ENCODE measurements at places on chromosomes 7 and 10.

DNA sequence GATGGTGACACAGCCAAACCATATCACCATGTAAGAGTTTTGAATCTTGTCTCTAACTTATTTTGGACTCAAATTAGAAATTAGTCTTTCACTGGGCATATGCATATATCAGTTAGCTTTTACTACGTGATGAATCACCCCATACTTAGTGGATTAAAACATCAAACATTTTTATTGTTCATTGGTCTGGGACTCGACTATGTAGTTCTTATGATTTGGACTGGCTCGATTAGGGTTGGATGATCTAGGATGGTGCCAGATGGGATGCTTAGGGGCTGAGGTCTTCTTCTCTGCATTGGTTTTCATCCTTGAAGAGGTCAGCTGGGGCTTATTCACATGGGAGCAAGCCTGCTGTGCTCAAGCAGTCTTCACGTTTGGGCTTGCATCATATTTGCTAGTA, 264.9 kb downstream of the EXOC4 start:
- DNase-seq = no peak

DNA sequence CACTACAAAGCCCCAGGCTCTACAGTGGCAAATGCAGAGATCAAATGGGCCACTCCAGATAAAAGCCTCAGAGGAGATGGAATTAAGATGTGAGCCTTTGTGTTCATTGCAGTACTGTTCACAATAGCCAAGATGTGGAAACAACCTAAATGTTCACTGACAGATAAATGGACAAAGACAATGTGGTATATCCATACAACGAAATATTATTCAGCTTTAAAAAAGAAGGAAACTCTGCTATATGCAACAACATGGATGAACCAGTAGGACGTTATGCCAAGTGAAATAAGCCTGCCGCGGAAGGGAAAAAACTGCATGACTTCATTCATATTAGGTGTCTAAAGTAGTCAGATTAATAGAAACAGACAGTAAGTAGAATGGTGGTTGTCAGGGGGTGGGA, 170.5 kb upstream of the TBX20 start:
- no peak for DNase-seq

- DNase-seq = no peak
These were observed 252.6 kb upstream of the IGFBP3 start for GRCh38 chr7:46173476-46174195.

DNA sequence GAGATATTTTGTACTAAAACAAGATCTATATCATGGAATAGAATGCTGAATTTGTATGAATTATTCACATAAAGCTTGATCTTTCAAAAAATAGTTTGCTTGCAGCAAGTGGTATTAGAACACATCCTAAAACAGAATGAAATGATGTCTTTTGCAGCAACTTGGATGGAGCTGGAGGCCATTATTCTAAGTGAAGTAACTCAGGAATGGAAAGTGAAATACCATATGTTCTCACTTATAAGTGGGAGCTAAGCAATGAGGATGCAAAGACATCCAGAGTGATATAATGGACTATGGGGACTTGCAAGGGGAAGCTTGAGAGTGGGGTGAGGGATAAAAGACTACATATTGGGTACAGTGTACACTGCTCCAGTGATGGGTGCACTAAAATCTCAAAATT, 53.7 kb downstream of the ASB4 start:
- no peak for DNase-seq

DNA sequence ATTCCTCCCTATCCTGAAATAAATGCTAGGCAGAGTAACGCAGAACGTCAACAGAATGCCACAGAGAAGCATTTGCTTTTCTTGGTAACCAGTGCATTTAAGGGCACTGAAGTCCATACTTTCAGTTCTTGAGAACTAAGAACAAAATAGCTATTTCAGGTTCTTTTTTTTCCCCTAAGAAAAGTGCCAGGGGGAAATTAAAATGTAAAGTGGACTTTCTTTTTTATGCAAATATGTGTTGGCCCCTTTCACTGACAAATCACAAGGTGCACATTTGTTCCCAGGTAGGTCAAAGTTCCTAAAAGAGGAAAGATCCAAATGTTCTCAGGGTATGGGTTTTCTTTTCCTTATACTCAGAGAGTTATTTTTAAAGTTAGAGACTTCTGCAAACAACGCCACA, 151.5 kb downstream of the HPSE2 start:
- DNase-seq = no peak

GRCh38 chr7:94445696-94446194, 51.0 kb downstream of the COL1A2 start:
- DNase-seq = no peak

GRCh38 chr10:37434091-37434490, 308.7 kb downstream of the ANKRD30A start:
- no peak for DNase-seq

DNA sequence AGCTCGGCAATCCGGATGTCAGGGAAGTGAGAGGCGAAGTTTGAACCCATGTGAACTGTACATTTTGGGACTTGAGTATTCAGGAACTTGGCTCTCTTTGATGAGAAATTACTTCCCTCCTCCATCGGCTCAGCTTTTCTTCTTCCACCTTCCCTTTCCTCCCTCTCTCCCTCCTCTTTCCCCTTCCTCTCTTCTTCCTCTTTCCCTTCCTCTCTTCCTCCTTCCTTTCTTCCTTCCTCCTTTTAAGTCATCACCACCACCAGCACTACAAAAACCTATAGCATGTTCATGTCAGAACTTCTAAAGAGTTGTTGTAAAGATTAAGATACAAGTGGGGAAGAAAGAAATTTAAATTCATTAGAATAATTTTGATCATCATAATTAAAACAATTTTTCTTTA, 31.9 kb upstream of the CDHR3 start:
- DNase-seq = no peak

DNA sequence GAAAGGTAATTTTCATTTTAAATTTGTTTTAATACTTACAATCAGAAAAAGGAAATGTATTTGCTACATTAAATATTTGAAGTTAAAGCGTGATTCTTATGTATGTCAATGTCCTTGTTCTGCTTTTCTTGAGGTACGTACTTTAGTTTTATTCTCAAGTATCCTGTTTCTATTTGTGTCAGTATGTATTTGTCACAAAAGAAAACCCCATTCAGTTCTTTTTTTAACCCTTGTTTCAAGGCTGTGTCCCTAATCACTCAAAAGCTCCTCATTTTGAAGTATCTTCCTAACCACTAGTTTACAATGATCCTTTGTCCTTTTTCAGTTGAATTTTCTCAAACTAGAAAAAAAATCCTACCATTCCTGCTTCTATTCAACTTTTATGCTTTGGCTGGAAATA, 25.2 kb downstream of the NHLRC2 start:
- no peak for DNase-seq

- DNase-seq = no peak
These were observed 1236.0 kb upstream of the CELF2 start for GRCh38 chr10:9781666-9782065.

GRCh38 chr7:128171-129080, 63.9 kb upstream of the FAM20C start:
- no peak for DNase-seq

GRCh38 chr7:117960351-117960750, 87.1 kb upstream of the CTTNBP2 start:
- no peak for DNase-seq

DNA sequence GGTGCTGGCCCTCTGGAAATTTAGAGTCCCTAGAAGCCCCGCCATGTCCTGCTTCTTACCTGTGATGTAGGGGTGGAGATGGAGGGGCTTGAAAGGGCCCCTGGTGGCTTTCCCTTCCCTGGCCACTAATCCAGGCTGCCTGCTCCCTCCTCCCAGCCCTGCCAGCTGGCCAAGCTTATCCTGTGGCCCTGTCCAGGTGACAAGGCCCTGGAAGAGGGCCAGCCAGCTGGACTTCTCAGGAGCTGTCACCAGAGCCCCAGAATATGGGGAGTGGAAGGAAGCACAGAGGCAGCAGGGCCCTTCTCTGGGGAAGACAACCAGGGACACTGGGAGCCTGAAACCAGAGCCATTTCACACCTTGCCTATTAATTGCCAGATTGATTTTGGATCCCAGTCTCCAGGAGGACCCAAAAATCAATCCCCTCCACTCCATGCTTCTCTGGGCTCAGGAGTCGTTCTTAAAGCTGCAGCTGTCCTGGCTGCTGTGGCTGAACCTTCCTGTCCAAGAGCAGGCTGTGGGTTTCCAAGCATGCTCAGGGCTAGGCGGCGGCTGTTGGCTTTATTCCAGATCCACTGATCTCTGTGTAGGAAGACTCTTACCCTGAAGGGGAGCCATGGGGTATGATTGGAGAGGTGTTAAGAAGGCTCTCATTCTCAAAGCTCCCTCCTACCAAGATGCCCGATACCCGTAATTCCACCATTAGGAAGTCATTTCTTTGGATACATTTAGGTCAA, 52.6 kb upstream of the PCBD1 start:
- no peak for DNase-seq

DNA sequence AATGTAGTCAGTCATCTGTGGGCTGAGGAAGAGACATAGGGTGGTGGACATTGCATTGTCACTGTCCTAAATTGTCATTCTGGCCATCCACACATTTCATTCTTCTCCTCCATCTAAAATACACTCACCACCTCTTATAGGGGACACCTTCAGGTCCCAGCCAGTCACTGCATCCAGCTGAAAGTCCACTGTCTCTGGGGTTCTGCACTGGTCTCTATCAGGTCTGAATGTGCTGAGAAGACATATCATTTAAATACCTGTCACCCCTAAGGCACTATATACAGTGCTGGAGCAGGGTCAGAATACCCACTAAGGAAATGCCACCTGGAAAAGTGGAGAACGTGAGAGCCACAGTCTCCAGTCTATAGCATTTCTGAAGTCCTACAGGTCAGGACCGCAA, 29.6 kb downstream of the SH2D4B start:
- DNase-seq = no peak

GRCh38 chr10:102241032-102241443, 274 bp downstream of the PITX3 start:
- DNase-seq = no peak

- DNase-seq = no peak
These were observed 183.9 kb downstream of the COBL start for GRCh38 chr7:51132661-51133060.

DNA sequence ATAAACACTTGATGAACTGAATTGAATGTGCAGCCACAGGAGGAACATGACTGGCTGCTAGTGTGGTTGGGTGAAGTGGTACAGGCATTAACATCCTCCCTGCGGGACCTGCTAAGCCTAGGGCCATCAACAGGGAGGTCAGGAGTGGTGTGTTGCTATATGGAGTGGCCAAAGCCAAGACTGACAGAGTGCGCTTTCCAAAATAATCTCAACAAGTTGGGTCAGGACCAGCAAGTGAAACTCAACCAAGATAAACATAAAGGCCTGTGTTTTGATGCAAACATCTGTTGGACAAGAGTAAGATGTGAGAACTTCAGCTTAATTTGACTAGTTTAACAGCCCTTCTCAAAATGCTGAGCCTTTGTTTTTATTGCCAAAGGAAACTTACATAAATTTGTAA, 97.7 kb downstream of the WDFY4 start:
- no peak for DNase-seq

DNA sequence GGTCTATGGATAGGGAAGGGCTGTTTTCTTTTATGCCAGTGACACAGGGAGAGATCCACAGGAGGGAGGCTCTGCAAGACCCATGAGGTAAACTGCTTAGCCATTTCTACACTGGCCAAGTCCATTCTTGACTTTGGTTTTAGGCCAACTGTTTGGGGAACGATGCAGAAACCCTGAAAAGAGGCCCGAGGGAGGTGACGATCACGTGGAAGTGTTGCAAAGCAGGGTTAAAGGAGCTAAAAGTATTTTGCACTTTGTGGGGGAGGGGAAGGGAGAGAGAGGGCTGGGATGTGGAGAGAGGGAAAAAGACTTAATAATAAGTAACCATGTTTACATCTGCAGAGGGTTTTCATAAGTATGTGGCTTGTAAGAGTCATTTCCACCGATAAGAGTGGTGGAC, 239.7 kb downstream of the EMX2 start:
- no peak for DNase-seq

DNA sequence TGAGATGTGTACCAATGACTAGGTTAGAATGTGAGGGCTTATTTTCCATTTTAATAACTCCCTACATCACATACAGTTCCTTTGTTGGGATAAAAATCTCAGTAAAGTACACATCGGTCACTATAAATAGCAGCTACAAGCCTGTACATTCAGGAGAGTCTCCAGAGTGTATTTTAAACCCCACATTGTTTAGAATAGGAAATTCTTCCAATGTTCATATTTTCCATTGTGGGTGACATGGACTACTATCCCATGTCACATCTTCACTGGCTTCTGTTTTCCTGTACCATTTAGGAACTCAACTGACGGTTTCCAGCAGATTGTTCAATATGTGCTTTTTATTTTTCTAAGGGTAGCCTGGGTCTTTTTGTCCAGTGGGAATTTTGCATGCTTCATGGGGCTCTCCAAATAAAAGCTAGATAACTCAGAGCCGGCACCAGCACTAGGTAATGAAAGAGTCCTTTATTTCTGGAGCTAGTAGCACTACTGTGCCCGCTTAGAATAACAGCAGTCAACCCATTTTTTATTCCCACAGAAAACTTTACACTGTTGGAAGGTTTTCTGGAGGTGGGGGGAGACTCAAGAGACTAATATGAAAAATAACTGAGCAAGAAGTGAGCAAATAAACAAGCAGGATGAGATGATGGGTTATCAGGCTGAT, 100.5 kb downstream of the CALD1 start:
- no peak for DNase-seq

GRCh38 chr7:55387062-55387965, 22.2 kb downstream of the LANCL2 start:
- DNase-seq = no peak

- no peak for DNase-seq
These were observed 17.2 kb downstream of the NACAD start for GRCh38 chr7:45071528-45071927.

- peak; percentile 33 for DNase-seq
These were observed 72.4 kb upstream of the SP4 start for GRCh38 chr7:21355406-21355874.

DNA sequence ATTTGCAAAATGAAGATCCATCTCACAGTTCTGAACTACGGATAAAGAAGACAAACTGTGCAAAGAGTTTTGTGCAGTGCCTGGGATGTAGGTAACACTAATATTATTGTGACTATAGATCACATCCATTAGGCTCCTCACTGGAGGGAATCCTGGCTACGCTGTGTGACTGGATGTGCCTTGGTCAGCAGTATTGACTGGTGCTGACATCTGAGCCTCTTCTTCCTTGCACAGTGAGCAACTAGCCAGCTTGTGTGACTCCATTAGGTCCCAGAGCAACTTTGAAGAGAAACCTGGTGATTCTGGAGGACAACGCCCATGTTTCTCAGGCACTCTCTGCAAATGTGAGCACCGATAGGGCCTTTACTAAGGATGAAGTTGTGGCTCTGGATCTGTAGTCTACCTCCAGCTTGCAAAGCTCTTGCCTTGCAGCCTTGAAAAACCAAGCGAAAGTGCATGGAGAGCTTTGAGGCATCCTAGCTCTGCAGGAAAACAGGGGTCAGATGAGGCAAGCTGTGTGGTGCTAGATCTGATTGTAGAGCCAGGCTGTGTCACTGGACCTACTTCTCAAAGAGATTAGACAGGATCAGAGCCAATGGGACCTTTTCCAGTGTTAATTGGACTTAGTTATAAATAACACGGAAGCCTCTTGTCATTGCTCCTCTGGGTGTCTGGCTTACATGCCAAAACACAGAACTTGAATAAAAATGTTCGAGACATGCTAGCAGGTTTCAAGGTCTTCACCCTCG, 303.6 kb upstream of the LYZL1 start:
- DNase-seq = no peak
